ENCODE measurements at places on chromosomes 5 and 9.
A peak's percentile ranks its signal among the peaks of the same experiment; 100 is the strongest.

- peak; percentile 12 for DNase-seq
These were observed 1.9 kb downstream of the FRMD3 start for GRCh38 chr9:83536332-83536731.

- DNase-seq = no peak
These were observed 173.4 kb downstream of the NR3C1 start for GRCh38 chr5:143229896-143230675.

- no peak for DNase-seq
These were observed 10.7 kb downstream of the IFNA5 start for GRCh38 chr9:21294364-21294774.

GRCh38 chr9:12464910-12465512, 228.2 kb upstream of the TYRP1 start:
- peak; percentile 67 for DNase-seq

- peak; percentile 44 for DNase-seq
These were observed 56.6 kb downstream of the ELAVL2 start for GRCh38 chr9:23769307-23769935.

DNA sequence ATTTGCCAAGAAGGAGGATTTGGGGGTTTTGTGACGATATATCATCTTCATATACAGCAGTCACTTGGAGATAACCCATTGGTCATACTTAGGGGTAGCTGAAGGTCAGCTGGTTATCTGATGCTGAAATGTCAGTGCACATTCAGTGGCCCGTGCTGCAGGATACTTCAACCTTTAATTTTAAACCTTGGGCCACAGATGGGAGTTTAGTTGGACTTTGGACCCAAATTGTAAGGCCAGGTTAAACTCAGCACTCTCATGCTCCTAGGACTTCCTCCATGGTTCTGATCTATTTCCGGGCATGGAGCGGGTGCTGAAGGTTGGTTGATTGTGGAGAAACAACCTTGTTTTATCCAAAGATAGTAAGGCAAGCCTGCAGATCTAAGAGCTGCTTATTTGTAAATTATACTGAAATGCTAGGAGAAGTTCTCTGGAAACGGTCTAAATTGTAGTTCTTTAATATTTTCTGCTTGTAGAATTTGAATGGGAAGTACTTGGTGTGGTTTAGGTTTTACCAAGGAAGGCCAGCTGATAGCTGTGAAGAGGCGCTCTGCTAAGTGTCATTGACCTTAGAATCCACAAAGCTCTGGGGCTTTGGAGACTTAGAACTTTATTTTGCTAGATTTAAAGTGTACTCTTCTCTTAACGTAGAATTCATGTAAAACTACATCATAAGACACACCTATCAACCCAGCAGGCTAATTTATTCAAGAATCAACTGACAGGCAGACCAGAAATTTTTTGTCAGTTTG, 38.6 kb downstream of the SLC44A1 start:
- no peak for DNase-seq

DNA sequence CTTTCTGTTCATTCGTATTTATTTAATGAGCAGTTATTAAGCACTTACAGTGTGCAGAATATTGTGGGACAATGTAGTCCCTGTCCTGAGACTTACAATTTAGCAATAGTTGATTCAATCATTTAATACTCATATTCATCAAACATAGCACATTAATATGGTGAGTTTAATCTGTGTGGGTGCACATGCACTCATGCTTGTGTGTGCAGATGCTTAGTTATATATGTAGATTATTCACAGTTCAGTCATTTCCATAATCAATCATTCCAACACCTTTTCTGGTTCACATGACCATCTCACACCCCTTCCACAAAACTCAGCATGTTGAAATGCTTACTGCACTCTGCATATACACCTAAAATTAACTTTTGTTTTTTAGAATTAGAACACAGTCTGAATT, 321.6 kb upstream of the RFX3 start:
- DNase-seq = no peak

- no peak for DNase-seq
These were observed 646.6 kb downstream of the ACTL7B start for GRCh38 chr9:108209132-108209685.

DNA sequence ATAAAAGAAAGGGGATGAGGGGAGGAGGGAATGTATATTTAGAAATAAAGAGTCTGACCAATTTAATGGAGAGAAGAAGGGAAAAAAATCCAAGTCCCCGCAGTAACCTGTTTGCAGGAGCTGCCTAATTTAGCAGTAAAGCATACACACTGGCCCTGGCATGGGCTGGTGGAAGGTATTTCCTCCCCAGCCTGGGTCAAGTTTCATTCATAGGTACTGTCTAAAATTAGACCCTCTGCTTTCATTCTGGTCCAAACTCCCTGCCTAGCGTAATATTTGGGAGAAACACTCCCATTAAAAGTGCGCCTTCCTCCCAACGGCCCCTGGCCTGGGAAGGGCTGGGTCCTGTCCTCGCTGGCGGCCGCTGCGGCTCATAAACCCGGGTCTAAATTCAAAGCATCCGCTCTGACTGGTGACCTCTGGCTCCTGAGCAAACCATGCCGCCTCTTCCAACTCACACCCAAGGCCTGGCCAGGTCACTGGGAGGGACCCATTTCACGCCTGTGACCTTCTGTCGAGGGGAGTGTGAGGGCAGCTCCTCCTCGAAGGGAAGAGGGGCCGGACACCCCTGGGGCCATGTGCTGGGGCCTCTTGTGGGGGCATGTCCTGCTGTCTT, 123.2 kb downstream of the FGF18 start:
- DNase-seq = no peak

DNA sequence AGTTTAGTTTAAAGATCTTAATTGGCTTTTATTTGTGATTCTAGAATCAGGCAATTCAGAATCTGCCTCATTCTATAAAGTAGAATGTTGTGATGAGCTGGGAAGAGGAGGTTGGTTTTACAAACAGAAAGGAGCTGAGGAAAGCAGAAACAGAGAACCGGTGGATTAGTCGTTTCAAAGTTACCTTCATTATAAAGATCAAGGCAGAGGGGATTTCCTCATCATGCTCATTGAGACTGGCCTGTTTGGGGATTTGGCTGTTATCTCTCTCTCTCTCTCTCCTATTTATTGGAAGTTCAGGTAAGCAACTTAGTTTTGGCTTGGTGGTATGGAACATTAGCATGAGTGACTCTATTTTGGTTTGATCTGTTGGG, 134.0 kb downstream of the GCNT1 start:
- DNase-seq = no peak

DNA sequence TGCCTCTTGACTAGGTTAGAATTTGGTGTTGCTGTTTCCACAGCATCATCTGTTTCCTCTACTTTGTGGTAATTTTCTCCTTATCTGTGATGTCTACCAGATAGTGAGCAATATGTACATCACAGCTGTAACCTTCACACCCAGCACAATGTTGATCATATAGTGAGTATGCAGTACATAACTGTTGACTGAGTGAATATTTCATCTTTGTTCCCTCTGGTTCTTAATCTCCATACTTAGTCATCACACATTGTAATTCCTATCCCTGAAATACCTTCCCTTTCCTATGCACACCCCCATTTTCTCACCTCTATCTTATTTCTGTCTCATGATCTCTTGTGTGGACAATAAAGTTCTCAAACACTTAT, 115.9 kb downstream of the KIF4B start:
- no peak for DNase-seq

Data from tongue (tissue), 3 donors.